ENCODE measurements at places on chromosomes 2 and 18.

GRCh38 chr18:5534845-5535244, 9.0 kb downstream of the EPB41L3 start:
- DNase-seq: no peak

DNA sequence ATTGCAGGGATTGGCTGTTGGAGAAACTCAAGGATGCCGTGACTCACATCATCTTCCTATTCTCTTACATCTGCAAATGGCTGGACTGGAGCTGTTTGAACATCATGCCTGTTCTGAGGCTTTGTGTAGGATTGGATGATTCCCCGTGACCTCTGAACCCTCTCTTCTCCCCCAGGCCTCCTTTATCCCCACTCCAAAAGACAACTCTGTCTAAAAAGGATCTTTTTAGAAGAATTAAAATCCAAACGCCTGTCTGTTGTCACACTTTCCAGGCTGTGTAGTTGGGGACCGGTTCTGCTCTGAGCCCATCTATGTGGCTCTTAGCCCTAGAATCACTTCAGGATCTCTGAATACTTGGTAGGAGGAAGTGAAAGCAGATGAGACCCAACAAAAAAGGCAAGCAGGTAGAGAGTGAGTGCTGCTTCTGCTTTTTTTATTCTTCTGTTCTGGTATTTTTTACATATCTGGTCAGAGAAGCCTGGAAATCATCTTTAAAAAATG, 565 bp downstream of the SP140 start:
- peak; percentile 32 for DNase-seq

- peak; percentile 22 for DNase-seq
Measured at GRCh38 chr18:23689031-23689615, at the start of gene LAMA3. LAMA3 (plus strand) TSS chr18:23689453; CDS start chr18:23689684, 231 bp downstream.

DNA sequence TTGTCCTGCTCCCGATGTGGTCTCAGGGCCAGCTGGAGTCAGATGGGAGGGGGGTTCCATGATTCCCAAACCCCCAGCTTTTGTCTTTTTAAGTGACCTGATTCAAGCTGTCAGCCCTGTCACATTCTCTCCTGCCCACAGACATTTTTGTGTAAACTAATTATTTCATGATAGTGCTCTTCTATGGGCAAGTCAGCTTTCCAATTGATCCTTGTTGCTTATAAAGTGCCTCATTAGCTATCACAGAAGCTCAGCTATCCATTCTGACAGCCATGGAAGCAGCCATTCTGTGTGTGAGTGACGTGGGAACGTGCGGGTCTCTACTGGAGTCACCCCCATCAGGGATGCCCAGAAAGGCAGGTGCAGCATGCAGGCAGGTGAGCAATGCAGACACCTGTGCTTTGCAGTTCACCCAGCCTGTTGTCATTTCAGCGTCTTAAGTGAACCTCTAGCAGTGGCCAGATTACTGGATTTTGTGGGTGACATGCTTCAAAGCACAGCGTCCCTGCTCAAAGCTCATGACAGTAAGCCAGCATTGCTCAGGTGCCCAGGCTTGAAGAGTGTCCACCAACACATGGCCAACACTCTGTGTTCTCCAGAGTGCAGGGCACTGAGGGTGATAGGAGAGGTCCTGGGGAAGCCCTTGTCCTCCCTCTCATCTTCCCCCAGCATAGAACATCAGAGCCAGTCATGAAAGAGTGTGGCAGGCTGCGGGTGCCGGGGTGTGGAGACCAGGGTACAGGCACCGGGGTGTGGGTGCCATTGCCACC, 162.1 kb upstream of the SH3BP4 start:
- DNase-seq: no peak

DNA sequence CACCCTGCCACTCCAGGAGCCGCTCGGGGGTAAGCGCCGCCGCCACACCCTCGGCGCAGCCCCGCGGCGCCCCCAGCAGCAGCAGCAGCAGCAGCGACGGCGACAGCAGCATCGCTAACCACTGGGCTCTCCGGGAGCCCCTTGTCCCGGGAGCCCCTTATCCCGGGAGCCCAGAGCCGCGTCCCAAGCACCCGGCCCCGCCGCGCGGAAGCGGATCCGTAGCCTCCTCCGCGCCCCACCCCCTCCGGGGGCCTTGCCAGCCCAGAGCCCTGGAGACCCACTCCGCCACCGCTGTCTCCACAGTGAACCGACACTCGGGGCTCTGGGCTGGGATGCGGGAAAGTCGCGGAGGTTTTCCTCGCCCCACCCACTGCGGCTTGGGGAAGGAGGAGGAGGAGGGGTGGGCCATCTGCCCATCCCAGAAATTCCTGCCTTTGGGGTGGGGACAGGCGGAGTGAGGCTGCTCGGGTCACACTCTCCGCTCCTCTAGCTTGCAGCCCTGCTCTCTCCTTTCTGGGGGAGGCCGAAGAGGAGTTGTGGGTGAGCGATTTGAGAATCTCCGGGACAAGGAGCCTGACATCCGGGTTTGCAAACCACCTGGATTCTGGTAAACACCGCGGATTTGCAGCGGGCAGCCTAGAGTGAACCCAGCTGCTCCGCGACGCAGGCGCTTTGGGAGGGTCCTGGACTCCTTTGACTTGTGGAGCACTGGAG, at the start of gene PLA2R1:
PLA2R1 (minus strand) TSS at position 324 of the 714 bp plus-strand sequence; CDS start at position 112, 212 bp downstream.
- DNase-seq: no peak

GRCh38 chr2:148530350-148530749, 114.2 kb upstream of the EPC2 start:
- no peak for DNase-seq

DNA sequence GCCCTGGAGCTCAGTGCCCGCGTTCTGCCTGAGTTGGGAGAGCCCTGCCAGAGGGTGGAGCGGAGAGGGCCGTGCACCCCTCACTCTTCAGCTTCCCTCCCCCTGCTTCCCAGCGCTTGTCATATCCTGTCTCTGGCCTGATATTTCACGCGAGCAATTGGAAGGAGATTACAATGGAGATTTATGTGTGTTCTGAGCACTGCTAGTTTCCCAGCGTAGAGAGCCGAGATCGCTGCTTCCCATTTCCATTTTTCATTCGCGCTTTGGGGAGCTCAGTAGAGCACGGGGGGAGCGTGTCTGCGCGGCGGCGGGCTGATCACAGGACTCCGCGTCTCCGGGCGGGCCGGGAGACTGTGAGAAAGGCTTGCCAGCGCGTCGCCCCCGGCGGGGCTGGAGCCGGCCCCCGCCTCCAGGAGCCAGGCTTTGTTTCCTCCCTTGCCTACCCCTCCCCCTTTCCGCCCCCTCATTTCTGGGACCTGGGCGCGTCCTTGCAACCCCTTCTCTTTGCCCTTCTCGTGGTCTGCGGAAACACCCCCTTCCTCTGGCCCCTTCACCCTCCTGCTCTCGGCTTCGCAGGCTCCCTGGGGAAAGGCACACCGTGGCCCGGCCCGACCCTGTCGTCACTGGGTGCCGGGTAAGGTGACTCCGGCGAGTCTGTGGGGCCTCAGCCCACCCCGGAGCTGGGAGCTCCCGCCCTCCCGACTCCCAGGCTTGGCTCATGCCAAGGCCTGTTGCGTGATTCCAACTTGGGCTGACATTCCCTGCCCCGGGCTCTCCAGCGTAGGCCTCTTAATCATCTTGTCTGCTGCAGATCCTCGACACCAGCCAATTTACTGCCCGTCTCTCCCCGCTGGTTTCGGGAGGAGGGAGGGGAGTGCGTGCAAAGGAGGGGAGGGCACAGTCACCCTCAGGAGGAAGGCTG, 5.8 kb downstream of the DLX2 start:
- no peak for DNase-seq

DNA sequence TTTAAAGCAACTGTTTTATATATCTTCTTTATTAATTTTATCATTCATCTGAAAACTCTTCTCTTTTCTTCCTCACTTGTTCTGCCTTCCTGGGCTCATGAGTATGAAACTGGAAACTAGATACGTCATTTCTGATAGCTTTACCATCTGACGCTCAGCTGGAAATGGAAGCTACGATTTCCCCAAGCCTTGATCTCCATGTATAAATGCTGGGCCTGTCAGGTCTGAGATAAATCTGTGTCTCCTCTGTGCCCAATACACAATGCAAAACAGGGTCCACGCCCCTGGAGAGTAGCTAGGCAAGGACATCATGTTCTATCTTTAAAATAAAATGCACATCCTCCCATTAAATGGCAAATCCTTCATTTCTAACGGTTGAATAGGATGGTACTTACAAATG, 238.4 kb downstream of the AFF3 start:
- no peak for DNase-seq

- no peak for DNase-seq
Measured at GRCh38 chr2:131010566-131010965, 82.7 kb downstream of the FAM168B start.

- no peak for DNase-seq
Measured at GRCh38 chr2:191174442-191174841, 23.6 kb upstream of the STAT4 start.

DNA sequence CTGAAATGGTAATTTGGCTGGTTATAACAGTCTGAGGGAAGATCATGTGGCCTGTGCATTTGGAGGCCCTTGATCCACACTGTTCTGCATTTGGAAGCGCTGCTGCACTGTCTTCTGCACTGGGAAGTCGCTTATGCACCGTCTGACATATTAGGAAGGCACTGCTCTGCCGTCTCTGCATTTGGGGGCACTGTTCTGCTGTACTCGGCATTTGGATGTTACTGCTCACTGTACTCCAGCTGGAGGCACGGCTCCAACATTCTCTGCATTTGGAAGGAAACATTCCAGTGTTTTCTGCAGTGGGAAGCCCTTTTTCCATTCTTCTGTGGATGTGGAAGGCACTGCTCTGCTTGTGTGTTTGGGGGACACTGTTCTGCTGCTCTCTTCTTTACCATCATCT, 9.6 kb upstream of the PROM2 start:
- no peak for DNase-seq

GRCh38 chr2:62459106-62459505, 46.9 kb downstream of the TMEM17 start:
- DNase-seq: no peak

DNA sequence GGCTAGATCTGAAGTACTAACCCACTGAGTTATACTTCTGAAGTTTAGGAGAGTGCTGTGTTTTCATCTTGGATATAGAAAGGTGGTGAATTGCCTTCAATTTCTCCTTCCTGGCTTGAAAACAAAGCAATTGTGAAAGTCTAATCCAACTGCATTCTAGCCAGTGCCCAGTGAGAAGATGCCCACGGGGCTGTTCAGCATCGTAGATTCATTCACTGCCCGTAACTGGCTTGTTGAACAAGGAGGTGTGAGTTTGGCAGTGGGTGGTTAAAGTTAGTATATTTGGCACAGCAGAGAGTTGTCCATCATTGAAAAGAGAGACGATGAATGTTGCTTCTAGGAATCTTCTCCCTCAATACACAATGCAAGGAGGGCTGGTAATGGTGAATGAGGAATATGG, 82.3 kb upstream of the RND3 start:
- DNase-seq: no peak

DNA sequence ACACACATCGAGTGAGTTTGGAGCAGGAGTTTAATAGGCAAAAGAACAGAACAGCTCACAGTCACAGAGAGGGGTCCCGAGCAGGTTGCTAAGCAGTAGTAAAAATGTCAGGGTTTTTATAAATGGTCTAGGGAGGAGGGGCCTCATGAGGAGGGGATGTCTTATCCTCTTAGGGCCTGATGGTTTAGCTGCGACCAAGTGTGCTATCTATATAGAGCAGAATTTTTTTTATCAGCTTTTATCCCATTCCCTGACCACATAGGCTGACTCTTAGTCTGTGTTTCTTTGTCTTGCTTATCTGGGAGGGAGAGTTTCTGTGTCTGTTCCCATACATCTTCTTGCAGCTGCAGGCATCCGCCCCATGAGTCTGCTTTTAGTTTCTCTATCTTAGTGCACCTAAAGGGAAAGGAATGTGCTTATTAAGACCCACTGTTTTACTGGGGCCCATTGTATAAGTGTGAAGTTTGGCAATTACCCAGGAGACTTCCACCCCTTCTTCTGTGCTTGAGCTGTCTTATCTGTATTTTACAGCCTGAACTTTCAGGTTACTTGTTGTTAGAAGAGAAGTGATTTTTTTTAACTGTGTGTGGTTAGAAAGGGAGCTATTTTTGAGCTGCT, 30.4 kb upstream of the GMCL1 start:
- DNase-seq: no peak

DNA sequence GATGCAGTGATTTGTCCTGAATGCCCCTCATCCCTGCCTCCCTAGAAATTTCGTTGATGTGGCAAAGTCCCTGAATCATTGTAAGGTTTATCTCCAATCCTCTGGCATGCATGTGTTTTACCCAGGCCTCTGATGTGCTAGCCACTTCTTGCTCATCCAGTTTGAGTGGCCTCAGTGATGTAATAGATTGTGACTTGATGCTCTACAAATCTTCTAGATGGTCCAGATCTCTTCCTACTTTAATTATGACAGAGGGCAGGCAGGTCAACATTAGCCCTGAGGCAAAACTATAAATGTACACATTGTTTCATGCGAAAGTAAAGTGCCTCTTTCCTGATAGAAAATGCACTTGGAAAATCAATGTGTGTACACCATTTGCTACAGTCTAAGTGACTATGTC, 54.5 kb downstream of the LONRF2 start:
- no peak for DNase-seq

DNA sequence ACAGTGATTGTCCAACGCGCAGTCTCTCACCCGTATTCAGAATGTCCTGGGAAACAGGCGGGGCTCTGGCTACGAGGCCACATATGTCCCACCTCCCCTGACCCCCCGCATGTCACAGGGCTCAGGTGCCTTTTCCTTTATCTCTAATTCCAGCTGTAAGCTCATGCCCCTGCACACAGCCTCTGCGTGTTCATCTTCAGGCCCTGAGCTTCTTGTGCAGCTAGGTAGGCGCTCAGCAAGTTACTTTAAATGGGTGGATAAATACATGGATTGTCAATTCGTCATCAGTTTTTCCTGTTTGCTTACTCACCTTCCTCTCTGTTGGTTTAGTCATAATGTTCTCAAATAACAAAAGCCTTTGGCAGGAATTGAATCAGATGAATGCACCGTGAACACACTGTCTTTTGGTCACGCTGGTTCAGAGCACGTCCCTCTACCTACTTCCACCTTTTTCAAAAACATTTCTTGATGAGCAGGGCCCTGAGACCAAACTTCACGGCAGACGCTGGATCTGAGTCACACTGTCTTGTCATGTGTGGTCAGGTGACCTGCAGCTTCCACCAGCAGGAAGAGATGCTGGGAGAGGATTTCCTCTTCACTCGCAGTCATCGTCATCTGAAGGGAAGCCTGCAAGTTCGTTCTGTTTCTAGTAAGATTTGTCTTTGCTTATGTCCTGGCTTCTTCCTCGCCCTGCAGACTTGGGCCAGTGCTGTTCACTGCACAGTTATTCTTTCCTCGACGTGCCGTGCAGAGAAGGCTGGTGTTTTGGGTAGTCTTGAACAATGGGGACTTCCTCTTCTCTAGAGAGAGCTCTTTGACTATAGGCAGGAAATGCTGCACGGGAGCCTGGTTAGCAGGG, 138.1 kb downstream of the PTGR3 start:
- peak; percentile 90 for DNase-seq

- DNase-seq: no peak
Measured at GRCh38 chr2:202976809-202977208, 37.9 kb upstream of the NBEAL1 start.

GRCh38 chr2:182447863-182448262, 21.0 kb upstream of the PDE1A start:
- no peak for DNase-seq
